Anterior cingulate cortex (tissue), 58 donors: ENCODE measurements at places on chromosomes 13 and 19.

GRCh38 chr19:49231389-49231788 is 73.8 kb downstream of the TRPM4 start:
- no peak for DNase-seq

- DNase-seq, result no peak
These were observed 35.2 kb upstream of the WDFY2 start for GRCh38 chr13:51549050-51549449.

DNA sequence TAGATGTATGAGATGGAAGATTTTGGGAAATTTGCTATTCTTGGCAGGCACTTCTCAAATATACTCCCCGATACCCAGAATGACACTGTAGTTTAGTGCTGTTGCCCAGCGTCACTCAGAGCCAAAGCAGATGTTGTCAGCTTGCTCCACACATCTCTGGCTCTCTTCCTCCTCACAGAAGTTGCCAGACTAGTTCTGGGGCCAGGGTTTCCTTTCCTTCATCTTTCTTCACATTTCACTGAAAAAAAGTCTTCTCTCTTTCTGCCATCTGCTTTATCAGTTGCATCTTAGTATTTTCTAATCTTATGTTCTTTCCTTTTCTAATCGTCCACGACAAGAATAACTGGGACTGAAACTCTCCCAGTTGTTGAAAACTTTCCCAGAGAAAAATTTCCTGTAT is 251.4 kb downstream of the RGCC start:
- DNase-seq, result no peak

DNA sequence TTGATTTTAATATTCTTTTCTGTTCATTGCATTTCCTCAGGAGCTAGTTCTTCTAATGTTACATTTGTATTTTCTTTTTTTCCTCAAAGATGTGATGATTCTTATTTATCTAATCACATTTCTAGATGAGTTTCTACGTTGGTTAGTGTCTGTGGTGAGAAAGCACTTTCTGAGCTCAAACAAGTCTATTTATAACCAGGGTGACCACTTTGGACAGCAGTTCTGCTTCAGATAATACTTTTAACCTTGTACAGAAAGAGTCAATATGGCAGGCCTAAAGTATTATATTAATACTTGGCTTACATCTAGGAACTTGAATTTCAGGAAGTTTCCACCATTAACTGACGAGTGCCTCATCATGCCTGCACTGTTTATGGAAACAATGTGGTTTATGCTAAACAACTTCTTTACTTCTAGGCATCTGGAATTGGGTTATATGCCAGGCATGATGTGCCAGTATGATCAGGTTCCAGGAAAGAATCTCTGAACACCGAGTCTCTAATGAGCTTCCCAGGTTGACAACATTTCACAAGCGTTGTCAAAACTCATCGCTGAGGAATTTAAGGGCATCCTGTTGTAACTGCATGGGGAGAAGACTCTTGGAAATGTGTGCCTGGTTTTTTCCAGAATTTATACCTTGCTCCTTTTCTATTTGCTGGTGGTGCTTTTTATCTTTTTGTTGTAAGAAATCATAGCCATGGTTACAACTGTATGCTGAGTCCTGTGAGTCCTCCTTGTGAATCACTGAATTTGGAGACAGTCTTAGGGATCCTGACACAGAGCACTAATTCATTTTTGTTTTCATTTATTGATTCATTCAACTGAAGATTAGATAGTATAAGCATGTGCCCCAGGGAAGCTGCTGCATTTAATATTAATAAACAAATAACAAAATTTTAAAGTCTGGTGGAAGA is 344.4 kb upstream of the PCDH9 start:
- DNase-seq, result no peak

GRCh38 chr19:5674714-5675113 is 5.6 kb downstream of the MICOS13 start:
- DNase-seq, result no peak

- no peak for DNase-seq
These were observed 8.7 kb downstream of the ATP12A start for GRCh38 chr13:24688950-24689349.

DNA sequence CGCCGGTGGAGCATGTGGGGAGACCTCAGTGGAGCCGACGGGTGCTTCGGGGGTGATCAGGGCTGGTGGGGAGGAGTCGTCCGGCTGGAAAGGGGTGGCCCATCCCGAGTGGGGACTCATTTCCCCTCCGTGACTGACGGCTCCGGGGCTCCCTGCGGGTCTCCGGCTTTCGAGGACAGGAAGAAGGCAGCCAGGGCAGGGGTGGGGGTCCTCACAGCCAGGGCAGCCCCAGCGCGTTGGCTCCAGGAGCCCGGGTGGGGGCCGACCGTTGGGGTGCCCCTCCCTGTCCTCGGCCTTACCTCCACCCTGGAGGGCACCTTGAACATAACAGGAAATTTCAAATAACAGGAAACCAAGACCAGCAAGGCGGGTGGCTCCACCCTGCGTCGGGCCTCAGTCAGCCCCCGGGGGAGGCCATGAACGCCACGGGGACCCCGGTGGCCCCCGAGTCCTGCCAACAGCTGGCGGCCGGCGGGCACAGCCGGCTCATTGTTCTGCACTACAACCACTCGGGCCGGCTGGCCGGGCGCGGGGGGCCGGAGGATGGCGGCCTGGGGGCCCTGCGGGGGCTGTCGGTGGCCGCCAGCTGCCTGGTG is at the start of gene S1PR4:
TSS of gene S1PR4 (plus strand) at position 393 of the 596 bp plus-strand sequence. CDS start at position 417, 24 bp downstream.
- no peak for DNase-seq

GRCh38 chr19:49590971-49591730 is at the start of gene PRR12:
TSS of gene PRR12 (plus strand) at chr19:49591182. CDS start at chr19:49591655, 473 bp downstream.
- peak; percentile 58 for DNase-seq

DNA sequence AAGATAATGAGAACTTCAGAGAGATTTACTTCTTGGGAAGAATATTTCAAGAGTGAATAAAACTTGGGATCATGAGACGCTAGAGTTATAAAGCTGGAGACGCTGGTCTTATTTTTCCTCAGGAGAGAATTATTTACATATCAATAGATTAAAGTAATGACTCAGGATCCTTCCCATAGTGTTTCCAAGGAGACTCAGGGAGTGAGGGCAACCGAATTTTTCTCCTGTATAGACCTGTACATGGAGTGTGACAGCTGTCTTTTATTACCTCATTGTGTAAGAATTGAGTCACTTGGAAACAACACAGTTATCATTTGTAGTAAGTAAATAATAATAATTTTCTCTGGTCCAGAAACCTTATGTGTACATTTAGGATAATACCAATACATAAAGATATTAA is 1905.5 kb downstream of the OLFM4 start:
- no peak for DNase-seq

DNA sequence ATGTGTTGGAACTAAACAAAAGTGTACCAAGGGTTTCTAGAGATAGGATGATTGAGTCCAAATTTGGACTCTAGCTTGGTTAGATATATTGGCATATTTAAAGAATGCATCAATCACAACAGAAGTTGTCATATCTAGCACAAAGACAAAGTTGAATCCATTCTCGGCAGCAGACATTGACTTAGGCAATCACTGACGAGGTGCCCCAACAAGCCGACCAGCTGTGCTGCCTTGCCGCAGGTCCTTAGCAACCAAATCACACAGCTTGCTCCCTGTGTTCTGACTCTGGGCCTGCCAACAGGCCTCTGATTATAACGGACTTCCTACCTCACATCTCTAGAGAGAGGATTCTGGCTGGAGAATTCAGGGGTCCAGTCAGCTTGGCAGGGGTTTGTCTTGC is 208.7 kb downstream of the MTUS2 start:
- no peak for DNase-seq
